ENCODE measurements at places on chromosomes 7 and 10.

- no peak for DNase-seq
Measured at GRCh38 chr10:112071596-112072133, 111.9 kb downstream of the GPAM start.

- DNase-seq, result no peak
Measured at GRCh38 chr10:13873196-13873595, 286.4 kb downstream of the PRPF18 start.

DNA sequence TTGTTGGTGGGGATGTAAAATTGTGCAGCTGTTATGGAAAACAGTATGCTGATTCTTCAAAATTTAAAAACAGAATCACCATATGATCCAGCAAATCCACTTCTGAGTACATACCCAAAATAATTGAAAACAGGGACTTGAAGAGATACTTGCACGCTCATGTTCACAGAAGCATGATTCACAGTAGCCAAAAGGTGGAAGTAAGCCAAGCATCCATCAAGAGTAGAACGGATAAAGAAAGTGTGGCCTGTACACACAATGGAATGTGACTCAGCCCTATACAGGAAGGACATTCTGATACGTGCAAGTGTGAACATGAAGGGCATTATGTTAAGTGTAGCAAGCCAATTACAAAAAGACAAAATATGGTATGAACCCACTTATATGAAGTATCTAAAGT, 696.7 kb upstream of the CELF2 start:
- DNase-seq, result no peak

GRCh38 chr7:74544706-74545469, 91.2 kb downstream of the GTF2IRD1 start:
- peak; percentile 40 for DNase-seq

DNA sequence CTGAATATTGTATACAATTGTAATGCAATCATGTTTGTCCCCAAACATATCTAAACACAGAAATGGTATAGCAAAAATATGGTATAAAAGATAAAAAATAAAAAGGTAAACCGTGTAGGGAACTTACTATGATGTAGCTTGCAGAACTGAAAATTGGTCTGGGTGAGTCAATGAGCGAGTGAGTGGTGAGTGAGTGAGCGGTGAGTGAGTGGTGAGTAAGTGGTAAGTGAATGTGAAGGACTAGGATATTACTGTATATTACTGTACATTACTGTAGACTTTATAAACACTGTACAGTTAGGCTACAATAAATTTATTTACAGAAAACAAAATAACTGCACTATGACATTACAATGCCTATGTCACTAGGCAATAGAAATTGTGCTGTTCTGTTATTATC, 1163.2 kb upstream of the SORCS1 start:
- DNase-seq, result no peak

Data from GM03348 (cell line).